ENCODE measurements at places on chromosomes 12 and 14.

GRCh38 chr14:99543985-99544384, 60.0 kb downstream of the CCDC85C start:
- DNase-seq: no peak

GRCh38 chr14:51780006-51780692, 80.3 kb upstream of the GNG2 start:
- peak; percentile 81 for DNase-seq

DNA sequence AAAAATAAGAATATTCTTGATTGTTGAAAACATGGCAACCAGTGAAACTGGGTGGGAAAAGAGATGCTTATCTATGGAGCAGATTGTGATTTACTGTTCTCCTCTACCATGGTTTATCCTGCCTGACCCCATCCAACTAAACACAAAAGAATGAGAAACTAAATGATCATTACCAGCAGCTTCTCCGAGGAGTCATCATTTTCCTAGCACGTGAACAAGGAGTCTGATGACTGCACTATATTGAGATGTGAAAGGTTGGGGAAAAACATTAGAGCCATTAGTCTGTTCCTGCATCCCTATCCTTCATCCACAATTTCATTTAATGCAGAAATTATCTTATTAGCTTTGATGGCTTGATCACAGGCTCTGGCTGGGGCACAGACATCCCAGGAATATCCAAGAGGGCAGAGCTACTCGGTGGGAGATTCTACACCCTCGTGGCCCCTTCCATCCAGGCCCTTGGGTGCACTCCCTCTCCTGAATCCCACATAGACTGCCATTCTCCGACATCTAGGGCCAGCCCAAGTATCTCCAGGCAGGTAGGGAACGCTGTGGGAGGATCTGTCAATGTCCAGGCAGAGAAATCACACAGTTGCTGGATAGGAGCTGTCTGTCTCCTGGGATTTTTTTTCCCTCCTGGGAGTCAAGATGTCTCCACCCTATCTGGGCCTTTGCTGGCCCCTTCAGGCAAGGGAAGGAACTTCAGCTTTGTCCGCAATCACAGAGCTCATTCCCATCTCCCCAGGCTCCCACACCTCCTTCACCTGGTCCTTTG, 43.3 kb upstream of the DHRS4 start:
- DNase-seq: peak; percentile 86

DNA sequence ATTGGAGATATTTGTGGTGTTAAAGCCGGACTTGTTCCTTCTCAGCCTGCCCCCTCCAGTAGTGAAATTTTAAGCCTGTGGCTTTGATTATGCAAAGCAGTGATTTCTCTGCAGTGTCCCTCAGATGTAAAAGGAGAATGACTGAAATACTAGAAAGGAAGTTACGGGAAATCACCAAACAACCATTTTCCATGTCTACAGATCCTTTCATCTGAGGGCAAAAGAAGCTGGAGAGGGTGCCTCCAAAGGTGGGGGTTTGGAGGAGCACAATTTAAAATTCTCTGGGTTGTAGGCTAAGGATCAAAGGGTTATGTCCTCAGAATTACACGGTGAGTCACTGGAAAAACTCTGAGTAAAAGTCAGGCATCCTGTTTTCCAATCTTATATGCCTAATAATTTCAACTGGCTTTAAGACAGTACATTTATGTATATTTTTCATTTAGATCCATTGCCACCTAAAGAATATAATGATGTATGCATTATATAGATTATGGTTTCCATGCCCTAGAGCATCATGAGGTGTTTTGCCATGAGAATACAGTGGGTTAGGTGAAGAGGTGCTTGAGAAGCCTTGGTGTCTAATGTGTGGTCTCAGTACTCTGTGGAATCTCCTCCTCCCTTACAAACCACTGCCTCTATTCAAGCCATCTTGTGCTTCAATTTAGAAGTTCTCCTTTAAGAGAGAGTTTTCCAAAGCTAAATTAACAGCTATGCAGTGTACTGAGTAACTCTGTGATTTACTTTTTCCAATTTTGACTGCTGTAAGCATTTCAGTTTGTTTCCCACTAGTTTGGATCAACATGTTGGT, 362.1 kb downstream of the RAD51B start:
- no peak for DNase-seq

- DNase-seq: no peak
Observed at GRCh38 chr14:94066089-94066676, 14.8 kb downstream of the DDX24 start.

DNA sequence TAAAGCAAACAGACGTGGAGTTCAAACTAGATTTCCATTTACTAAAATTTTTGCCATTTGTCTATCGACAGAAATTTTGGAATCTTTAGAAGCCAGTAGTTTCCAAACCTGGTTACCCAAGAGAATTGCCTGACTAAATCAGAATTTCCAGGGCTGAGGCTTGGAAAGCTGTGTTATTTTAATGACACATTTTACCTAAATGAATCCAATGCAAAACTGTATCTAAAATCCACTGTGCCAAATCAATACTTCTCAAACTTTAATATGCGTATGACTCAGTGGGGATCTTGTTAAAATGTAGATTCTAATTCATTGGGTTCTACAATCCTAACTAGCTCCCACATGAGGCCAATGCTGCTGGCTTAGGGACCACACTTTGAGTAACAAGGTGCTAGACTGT, 35.0 kb upstream of the TC2N start:
- DNase-seq: no peak

GRCh38 chr12:83046019-83046418, 359.3 kb downstream of the TMTC2 start:
- DNase-seq: no peak

- no peak for DNase-seq
Observed at GRCh38 chr14:51081712-51082111, 13.2 kb downstream of the TRIM9 start.

DNA sequence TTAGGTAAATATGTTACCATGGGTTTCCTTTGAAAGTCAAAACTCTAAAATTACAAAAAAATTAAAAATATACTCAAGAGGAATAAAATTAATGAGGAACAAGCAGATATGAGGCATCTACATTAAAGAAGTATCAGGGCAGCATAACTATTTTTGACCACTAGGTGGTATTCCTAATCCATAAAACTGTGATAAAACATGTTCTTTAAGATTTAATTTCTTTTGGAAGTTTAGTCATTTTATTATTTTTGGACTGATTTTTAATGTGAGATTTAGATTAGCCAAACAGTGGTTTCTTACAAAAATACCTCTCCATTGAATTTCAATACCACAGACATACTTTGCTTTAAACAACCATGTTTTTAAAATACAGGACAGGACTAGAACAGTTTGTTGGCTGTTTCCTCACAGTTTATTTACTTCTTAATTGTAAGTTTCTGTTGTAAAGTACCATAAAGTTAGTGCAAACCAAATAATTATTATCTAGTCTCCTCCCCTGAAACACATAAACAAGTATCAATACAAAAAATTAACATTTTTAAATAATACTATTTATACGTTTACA, 49.8 kb downstream of the NTS start:
- DNase-seq: no peak

DNA sequence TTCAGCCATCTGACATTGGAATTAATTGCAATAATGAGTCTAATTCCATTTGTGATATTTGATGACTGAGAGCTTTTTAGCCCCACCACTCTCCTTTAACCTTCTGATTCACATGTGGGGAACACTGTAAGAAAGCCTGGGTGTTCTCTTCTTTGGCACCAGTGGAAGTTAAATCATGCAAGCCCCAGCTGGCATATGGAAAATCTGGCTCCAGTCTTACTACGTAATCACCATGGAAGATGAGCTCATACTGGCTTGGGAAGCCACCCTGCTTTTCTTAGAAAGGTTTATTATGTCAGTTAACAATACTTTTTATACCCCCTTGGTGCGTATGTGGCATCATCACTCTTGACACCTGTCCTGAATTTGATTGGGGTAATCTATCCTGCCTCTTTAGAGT, 479.3 kb downstream of the SLC16A7 start:
- no peak for DNase-seq

- no peak for DNase-seq
Observed at GRCh38 chr12:93686572-93687356, 9.6 kb downstream of the CRADD start.

- no peak for DNase-seq
Observed at GRCh38 chr14:69005432-69006148, 26.5 kb upstream of the ACTN1 start.

- DNase-seq: no peak
Observed at GRCh38 chr14:96309133-96309895, 53.3 kb downstream of the BDKRB1 start.

DNA sequence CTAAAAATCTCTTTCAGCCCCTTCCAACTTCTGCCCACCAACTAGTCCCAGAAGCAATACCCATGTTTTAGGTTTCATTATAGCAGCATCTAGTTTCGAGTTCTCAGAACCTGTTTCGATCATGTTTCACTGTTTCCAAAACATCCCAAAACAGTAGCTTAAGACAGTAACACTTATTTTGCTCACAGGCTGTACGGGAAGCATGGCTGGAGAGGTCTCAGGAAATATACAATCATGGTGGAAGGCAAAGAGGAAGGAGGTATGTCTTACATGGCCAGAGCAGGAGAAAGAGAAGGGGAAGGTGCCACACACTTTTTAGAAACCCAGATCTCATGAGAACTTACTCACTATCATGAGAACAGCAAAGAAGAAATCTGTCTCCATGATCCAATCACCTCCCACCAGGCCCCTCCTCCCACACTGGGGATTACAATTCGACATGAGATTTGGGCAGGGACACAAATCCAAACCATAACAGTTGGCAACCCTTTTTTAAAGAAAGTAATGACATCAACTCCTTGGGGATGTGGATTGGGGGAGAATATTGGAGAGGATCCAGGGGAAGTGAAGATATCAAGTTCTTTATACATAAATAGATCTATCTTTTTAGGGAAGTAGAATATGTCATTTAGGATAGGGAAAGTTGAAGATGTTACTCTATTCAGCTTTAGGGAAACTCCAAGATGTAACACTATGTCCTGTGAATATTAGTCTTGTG, 269.9 kb upstream of the PLEKHG7 start:
- DNase-seq: no peak

DNA sequence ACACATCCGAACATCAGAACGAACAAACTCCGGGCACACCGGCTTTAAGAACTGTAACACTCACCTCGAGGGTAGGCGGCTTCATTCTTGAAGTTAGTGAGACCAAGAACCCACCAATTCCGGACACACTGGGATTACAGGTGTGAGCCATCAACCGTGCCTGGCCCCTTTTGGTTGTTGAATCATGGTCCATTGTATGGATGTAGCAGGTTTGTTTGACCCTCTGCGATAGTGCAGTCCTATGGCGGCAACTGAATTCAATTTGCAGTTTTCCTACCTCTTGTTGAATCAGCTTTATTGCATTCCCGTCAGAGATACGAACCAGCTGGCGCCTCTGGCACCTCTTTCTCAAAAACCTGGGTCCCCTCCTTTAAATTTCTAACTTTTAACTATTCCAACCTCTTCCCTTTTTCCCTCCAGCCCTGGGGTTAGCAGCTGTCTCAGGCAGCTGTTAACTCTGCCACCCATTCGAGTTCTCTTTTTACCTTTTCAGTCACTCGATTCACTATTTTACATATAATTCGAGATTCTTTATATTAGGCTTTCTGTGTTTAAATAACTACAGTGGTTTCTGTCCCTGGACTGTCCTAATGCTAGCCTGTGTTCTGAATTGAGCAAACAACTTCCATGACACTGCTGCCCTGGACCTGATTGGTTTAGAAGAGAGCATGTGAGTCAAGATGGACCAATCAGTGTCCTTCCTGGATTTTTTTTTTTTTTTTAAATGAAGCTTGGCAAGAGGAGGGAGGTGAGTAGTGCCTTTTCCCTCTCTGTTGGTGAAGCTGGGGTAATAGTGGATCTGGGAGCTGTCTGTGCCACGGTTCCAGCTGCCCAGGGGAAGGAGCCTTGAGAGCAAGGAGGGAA, 261.5 kb downstream of the PCNX1 start:
- DNase-seq: peak; percentile 3

- no peak for DNase-seq
Observed at GRCh38 chr12:12379831-12380730, 23.2 kb downstream of the BORCS5 start.

GRCh38 chr12:12663644-12664294, 32.2 kb downstream of the GPR19 start:
- DNase-seq: no peak

DNA sequence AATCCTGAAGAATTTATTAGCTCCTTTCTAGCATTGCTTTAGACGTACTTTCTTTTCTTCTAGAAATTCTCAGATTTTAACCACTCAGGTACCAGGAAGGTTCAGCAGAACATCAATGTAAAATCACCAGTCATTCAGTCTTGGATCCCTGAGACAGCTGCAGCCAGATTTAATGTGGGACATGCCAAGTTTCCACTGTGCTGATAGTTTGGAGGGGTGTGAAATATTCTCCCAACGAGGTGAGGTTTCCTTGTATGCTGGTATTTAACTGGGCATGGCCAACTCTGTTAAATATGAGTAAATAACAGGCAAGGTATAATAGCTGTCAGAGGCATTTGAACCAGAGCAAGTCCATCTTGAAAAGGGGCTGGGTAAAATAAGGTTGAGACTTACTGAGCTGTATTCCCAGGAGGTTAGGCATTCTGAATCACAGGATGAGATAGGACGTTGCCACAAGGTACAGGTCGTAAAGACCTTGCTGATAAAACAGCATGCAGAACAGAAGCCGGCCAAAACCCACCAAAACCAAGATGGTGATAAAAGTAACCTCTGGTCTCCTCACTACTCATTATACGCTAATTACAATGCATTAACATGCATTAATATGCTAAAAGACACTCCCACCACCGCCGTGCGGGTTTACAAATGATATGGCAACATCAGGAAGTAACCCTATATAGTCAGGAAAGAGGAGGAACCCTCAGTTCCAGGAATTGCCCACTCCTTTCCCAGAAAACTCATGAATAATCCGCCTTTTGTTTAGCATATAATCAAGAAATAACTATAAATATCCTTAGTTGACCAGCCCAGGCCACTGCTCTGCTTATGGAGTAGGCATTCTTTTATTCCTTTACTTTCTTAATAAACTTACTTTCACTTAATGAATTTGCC, 75.2 kb upstream of the RASSF8 start:
- DNase-seq: no peak

- no peak for DNase-seq
Observed at GRCh38 chr12:2372735-2373134, 319.9 kb downstream of the CACNA1C start.

DNA sequence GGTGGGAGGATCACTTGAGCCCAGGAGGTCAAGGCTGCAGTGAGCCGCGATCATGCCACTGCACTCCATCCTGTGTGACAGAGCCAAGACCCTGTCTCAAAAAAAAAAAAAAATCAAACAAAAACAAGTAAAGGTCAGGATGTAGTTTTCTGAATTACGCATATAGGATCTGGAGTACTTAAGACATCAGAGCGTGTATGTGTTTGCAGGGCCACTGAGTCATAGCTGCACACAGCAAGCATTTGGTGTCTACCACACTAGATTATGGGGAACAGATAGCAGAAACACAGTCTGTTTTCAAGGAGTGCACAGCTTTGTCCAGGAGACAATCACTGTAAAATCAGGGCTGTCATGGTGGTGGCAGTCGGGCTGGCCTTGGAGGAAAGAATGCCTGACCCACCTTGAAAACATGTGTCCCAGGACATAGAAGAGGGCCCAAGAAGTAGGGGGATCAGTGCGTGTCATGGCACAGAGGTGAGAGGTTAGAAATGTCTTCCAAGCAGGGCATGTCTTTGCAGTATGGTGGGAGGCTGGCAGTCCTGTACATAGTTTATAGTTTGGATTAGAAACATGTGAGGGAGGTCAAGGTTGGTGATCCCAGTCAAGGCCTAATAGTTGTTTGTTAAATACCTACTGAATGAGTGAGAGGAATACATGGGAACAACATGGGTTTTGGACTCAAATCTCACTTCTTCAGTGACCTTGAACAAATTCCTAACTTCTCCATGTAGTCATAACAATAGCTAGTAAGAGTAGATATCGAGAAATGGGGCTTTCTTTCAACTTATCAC, 23.6 kb upstream of the C12orf71 start:
- DNase-seq: no peak

Data from D341Med (cell line).